ENCODE measurements at places on chromosomes 13 and 19. TPM values are rescaled to one million over a fixed set of nuclear protein-coding genes. Genes with fewer than 3 reads are reported as not detected.

DNA sequence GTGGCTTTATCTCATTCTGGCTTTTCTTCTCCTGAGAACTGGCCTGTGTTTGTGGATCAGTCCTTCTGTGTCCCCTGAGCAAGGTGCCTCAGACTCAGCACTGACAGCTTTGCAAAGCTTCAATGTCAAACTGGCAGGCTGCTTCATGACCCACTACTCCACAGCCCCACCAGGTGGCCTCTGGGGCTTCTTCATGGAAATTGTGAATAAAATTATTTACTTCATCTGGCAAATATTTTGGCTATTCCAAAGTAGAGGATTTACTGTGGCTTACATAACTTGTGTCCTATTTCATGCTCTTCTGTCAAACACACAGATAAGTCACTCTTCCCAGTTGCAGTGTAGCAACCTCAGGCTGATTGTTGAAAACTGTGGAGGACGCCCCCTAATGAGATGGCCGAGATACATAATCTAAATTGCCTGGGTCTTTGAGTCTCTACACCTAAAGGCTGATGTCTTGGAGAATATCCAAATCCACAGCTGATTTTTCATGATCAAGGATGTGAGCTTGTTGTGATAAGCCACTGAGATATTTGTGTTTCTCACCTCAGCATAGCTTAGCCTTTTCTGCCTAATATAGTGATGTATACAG is 721.9 kb upstream of the SLC10A2 start:
- no peaks in the 10 kb centered on the region for H3K36me3 ChIP-seq
- no peak overlapping the region for H3K4me3 ChIP-seq
- no peaks in the 10 kb centered on the region for H3K4me1 ChIP-seq
- no peak for DNase-seq

- H3K27ac ChIP-seq, result no peak overlapping the region
- DNase-seq, result no peak
- H3K4me3 ChIP-seq, result no peak overlapping the region
- H3K4me1 ChIP-seq, result no peaks in the 10 kb centered on the region
Observed at GRCh38 chr19:44943801-44944249, 1.8 kb downstream of the APOC4 start.

- H3K27me3 ChIP-seq, result peaks cover 11% of the 10 kb centered on the region
- no peaks in the 10 kb centered on the region for H3K4me1 ChIP-seq
Observed at GRCh38 chr19:50632151-50632835, 7.4 kb downstream of the SYT3 start.

GRCh38 chr13:96769874-96770273 is 224.4 kb downstream of the OXGR1 start:
- H3K36me3 ChIP-seq, result peaks cover 1% of the 10 kb centered on the region
- no peak overlapping the region for H3K27ac ChIP-seq
- no peaks in the 10 kb centered on the region for H3K4me1 ChIP-seq
- H3K27me3 ChIP-seq, result no peaks in the 10 kb centered on the region
- H3K4me3 ChIP-seq, result no peak overlapping the region

GRCh38 chr13:55418095-55418494 is 1722.6 kb upstream of the PRR20A start:
- no peaks in the 10 kb centered on the region for H3K27me3 ChIP-seq
- H3K27ac ChIP-seq, result no peak overlapping the region
- H3K4me3 ChIP-seq, result no peak overlapping the region

GRCh38 chr13:98690348-98691022 is 62.0 kb downstream of the SLC15A1 start:
- DNase-seq, result no peak
- no peak overlapping the region for H3K4me3 ChIP-seq
- H3K27ac ChIP-seq, result no peak overlapping the region
- H3K4me1 ChIP-seq, result no peaks in the 10 kb centered on the region
- no peaks in the 10 kb centered on the region for H3K36me3 ChIP-seq

Gene RXFP2
- not detected for total RNA-seq

Gene SCAF1
- total RNA-seq, result 57.7 TPM

Gene FREM2
- 0.02 TPM for total RNA-seq

Gene TM9SF2
- total RNA-seq, result 77.2 TPM

Gene SCN1B
- total RNA-seq, result 4.7 TPM

Gene SLC8A2
- total RNA-seq, result 0.17 TPM

Measured in activated T-cell treated with anti-CD3 and anti-CD28 coated beads, Interleukin-2, amount 50 U/mL, for 72 hours (primary cell).